Fibroblast of skin of left quadriceps (primary cell): ENCODE measurements at places on chromosomes 6 and 20.

- no peak for DNase-seq
These were observed 106.1 kb upstream of the ASF1A start for GRCh38 chr6:118787724-118788423.

DNA sequence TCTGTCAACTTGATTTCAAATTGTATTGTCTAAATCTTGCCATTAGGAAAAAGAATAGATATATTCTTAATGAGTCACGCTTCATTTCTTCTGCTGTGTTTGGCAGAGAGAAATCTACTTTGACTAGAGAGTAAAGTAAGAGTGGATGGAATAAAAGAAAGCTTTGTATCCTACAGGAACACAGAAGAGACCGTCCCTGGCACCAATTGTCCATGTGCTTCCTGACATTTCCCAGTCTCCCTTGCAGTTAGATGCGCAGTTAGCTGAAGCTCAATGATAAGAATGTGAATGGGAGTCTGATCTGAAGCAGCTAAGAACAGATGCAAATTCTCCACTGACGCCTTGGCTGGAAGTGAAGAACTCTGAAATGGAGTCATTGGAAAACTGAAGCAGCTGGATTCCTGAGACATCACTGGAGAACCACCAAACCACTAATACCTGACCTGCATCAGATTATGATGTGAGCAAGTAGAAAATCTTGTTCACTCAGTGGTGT is 528.2 kb upstream of the MARCKS start:
- no peak for DNase-seq

DNA sequence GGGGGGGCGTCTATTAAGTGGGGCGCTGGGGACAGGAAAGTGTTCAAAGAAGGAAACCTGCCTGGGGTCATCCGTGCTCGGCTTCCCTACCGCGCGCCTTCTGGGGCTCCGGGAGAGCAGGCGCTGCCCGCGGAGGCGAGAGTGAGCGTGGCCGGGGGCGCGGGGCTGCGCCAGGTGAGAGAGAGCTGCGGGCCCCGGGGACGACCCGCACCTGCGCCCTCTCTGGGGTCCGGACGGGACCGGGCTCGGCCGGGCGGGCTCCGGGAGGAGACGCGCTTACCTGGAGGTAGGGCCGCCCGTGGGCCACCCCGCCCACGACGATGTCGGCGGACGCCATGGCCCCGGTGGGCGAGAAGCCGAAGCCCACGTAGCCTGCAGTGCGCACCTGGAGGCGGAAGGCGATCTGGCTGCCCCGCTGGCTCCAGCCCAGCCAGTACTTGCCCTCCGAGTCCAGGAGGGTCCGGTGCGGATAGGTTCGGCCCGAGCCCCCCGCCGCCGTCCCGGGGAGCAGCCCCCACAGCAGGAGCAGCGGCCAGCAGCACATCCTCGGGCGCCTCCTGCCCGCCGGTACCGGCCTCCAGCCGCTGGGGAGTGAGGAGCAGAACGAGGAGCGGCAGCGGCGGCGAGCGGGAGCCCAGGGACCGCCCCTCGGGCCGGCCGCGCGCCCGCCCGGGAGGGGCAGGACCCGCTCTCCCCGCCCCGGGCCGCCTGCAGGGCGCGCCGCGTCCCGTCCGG is at the start of gene MOXD1:
Gene MOXD1, minus strand, starts transcription at position 593 of the 735 bp plus-strand sequence. Its CDS starts 49 bp downstream, at position 544.
- no peak for DNase-seq

GRCh38 chr6:53790886-53791285 is 3.9 kb upstream of the LRRC1 start:
- DNase-seq = no peak

- DNase-seq = no peak
These were observed 2.3 kb downstream of the THBD start for GRCh38 chr20:23047001-23047737.

DNA sequence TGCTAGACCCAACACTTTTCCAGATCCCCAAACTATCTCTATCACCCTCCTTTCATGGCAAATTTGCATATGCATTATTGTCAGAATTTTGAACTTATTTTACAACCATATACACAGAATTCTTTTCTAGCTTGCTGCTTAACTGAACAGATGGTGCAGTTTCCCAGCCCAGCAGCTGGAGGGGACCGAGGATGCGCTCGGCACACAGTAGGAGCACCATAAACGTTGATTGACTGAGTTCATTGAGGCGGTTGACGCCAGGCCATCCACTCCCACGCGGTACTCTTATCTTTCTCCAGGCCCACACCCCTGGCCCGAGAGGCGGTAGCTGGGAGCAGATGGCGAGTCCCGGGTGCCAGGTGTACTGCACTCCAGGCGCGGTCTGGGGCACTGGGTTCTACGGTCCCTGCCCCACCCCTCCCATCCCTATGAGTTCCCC is 6.8 kb upstream of the SOX4 start:
- DNase-seq = no peak
